ENCODE measurements at places on chromosomes 16 and 17. TPM values are rescaled to one million over a fixed set of nuclear protein-coding genes. Genes with fewer than 3 reads are reported as not detected.

- H3K36me3 ChIP-seq, result no peaks in the 10 kb centered on the region
- peak overlapping the region; percentile 41 for H3K27ac ChIP-seq
- no peak overlapping the region for H3K4me3 ChIP-seq
- H3K27me3 ChIP-seq, result no peaks in the 10 kb centered on the region
Observed at GRCh38 chr16:82954224-82954929, 327.6 kb downstream of the CDH13 start.

GRCh38 chr16:85624646-85625045 lies 11.5 kb downstream of the GSE1 start:
- no peak for DNase-seq
- H3K27ac ChIP-seq, result no peak overlapping the region
- peaks cover 5% of the 10 kb centered on the region for H3K36me3 ChIP-seq
- no peaks in the 10 kb centered on the region for H3K27me3 ChIP-seq
- H3K4me3 ChIP-seq, result no peak overlapping the region

DNA sequence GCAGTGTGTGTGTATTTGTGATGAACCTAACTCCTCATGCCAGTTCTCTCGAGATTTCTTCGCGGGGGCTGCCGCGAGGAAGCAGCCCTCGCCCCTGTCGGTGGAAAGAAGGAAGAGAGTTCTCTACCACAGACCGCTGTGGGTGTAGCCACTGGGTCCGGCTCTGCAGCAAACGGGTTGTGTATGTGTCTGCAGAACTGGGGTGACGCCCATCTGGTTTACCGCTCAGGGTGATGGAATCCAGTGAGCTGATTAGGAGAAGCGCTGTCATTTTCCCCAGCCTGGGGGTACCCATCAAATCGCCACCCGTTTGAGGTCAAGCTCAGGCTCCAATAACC lies 7.7 kb downstream of the CORO6 start:
- H3K27ac ChIP-seq, result no peak overlapping the region
- DNase-seq, result no peak
- H3K4me1 ChIP-seq, result peaks cover 15% of the 10 kb centered on the region
- H3K36me3 ChIP-seq, result no peaks in the 10 kb centered on the region
- H3K4me3 ChIP-seq, result peak overlapping the region; percentile 62

The KRTAP4-3 gene
- not detected for total RNA-seq

The RMI2 gene
- not detected for total RNA-seq

DNA sequence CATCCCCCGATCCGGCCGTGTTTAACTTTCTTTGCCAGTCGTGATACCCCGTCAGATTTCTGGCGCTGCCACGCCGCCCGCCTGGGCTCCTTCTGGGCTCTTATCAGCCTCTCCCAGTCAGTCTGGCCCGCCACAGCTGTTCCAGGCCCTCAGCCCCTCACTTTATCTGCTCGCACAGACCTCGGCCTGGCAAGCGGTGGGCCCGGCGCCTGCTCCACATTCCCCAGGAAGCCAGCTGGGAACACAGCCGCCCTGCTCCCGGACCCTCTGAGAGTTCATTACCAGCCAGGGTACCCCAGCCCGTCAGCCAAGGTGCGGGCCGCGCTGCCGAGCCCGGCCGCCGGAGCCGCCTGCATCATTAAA lies 157.5 kb downstream of the ZNF423 start:
- peaks cover 7% of the 10 kb centered on the region for H3K4me1 ChIP-seq
- H3K36me3 ChIP-seq, result no peaks in the 10 kb centered on the region
- H3K27me3 ChIP-seq, result no peaks in the 10 kb centered on the region
- DNase-seq, result no peak
- H3K27ac ChIP-seq, result peak overlapping the region; percentile 88
- peak overlapping the region; percentile 28 for H3K4me3 ChIP-seq

The RNU2-1 gene
- not detected for total RNA-seq

GRCh38 chr16:48949636-48950035 lies 332.0 kb downstream of the CBLN1 start:
- H3K27ac ChIP-seq, result no peak overlapping the region
- no peaks in the 10 kb centered on the region for H3K4me1 ChIP-seq
- no peak for DNase-seq
- H3K27me3 ChIP-seq, result no peaks in the 10 kb centered on the region
- H3K36me3 ChIP-seq, result no peaks in the 10 kb centered on the region

DNA sequence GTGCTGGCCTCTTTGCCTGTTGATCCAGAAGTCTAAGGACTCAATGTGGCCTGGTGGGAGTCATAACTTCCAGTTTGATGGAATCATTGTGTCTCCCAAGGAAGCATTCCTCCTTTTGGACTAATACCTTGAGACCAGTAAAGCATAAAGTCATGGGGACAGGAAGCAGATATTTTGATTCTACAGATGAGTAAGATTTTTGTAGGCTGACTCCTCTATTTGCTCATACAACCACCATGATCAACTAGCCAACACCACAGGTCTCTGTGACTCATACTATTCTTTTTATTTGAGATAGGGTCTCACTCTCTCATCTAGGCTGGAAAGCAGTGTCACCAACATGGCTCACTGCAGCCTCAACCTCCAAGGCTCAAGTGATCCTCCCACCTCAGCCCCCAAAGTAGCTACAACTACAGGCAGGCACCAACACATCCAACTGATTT lies 6.2 kb downstream of the MT2A start:
- H3K27ac ChIP-seq, result no peak overlapping the region
- no peak overlapping the region for H3K4me3 ChIP-seq
- H3K36me3 ChIP-seq, result no peaks in the 10 kb centered on the region
- peaks cover 7% of the 10 kb centered on the region for H3K4me1 ChIP-seq
- H3K27me3 ChIP-seq, result no peaks in the 10 kb centered on the region

- H3K4me1 ChIP-seq, result peaks cover 10% of the 10 kb centered on the region
- H3K27ac ChIP-seq, result peak within 1 kb of the TSS; percentile 4
Observed at GRCh38 chr16:31202414-31203375, at the start of gene PYCARD. Gene PYCARD (minus strand): TSS chr16:31202760. CDS start chr16:31202690, 70 bp downstream.

GRCh38 chr17:39141915-39142664 lies 9.3 kb downstream of the PLXDC1 start:
- H3K4me1 ChIP-seq, result no peaks in the 10 kb centered on the region
- H3K4me3 ChIP-seq, result no peak overlapping the region
- H3K36me3 ChIP-seq, result no peaks in the 10 kb centered on the region

The PRKCB gene
- 1.2 TPM for total RNA-seq

GRCh38 chr17:510226-510917 lies 157.8 kb upstream of the RPH3AL start:
- DNase-seq, result no peak
- no peaks in the 10 kb centered on the region for H3K4me1 ChIP-seq
- H3K36me3 ChIP-seq, result no peaks in the 10 kb centered on the region
- no peak overlapping the region for H3K4me3 ChIP-seq
- no peaks in the 10 kb centered on the region for H3K27me3 ChIP-seq
- no peak overlapping the region for H3K27ac ChIP-seq

DNA sequence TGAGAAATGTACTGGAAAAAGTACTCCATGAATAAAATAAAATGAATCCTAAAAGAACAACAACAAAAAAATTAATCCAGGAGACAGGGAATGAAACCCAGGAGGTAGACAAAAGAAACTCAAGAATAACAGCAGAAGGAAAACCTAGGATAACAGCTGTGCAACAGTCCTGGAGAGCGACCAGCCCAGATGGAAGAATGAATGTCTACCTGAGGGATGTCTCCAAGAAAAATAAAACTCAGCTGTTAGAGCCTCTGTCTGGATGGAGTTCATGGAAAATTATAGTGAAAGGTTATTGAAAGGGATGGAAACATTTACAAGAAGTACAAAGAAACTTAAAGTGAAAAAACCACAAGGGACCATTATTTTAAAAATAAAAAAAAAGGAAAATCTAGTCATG lies 135.8 kb upstream of the CA10 start:
- no peak overlapping the region for H3K4me3 ChIP-seq
- no peaks in the 10 kb centered on the region for H3K4me1 ChIP-seq
- no peak overlapping the region for H3K27ac ChIP-seq
- H3K36me3 ChIP-seq, result no peaks in the 10 kb centered on the region

The LPO gene
- not detected for total RNA-seq

DNA sequence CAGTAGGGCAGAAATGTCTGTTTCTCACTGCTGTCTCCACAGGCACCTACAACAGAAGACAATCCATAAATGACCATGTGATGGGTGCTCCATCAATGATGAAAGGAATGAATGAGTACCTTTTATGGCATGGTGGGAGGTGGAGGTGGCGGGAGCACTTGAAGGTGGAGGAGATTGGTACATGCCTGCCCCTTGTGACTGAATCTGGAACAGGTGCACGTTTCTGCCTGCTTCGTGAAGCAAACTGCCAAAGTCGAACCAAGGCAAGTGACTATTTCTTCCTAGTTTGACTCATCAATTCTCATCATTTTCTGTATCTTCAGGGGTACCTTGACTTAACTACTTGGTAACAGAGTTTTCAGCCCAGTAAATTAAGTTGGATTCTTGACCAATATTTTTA lies 25.4 kb downstream of the CDRT15 start:
- DNase-seq, result no peak
- no peaks in the 10 kb centered on the region for H3K4me1 ChIP-seq
- no peak overlapping the region for H3K27ac ChIP-seq
- no peak overlapping the region for H3K4me3 ChIP-seq
- peaks cover 16% of the 10 kb centered on the region for H3K36me3 ChIP-seq
- no peaks in the 10 kb centered on the region for H3K27me3 ChIP-seq

DNA sequence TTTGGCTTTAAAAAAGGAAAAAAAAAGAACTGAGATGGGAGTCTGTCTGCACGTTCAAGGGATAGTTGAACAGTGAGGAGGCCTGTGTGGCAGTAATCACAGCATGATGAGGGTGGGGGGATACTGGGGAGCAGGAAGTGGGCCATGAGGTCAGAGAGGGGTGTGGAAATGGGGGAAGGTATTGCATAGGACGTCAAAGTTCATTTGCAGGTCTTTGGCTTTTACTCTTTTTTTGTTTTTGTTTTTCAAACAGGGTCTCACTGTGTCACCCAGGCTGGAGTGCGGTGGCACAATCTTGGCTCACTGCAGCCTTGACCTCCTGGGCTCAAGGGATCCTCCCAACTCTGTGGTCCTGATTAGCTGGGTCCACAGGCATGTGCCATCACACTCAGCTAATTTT lies 19.0 kb downstream of the WWP2 start:
- no peak for DNase-seq
- no peak overlapping the region for H3K4me3 ChIP-seq
- H3K36me3 ChIP-seq, result peaks cover 5% of the 10 kb centered on the region
- no peak overlapping the region for H3K27ac ChIP-seq
- no peaks in the 10 kb centered on the region for H3K27me3 ChIP-seq
- no peaks in the 10 kb centered on the region for H3K4me1 ChIP-seq

DNA sequence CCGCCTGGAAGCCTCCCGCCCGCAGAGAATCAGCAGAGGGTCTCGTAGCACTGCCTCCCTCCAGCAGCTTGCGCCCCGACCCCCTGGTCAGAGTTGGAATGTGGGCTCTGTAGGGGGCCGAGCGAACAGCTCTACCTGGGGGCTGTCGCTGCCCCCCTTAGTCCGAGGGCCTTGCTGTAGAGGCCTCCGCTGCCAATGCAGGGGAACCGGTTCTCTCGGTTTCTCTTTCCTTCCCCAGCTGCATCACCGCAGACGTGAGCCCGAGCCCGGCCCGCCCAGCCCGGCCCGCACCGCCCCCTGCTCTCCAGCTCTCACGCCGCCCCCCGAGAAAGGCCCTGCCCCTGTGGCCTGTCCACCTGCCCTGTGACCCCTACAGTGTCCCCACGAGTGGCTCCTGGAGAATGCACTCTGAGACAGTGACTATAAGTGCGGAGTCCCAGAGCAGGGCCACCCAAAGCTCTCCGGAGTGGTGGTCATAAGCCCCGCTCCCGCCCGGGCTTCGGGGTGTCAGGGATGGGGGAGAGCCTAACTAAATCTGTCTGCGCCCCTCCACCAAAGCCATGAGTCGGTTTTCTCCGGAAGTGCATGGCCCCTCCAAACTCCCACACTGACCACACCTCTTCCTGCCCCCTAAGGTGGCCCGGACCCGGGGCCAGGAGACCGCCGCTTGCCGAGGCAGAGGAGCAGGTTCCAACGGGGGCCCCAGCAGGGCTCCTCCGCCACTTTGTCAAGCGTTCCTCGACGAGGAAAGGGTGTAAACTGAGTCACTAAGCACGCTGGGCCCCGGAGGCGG lies 1.7 kb downstream of the ARHGAP27 start:
- H3K27ac ChIP-seq, result no peak overlapping the region
- no peak for DNase-seq
- peaks cover 17% of the 10 kb centered on the region for H3K4me1 ChIP-seq
- H3K27me3 ChIP-seq, result peaks cover 11% of the 10 kb centered on the region

DNA sequence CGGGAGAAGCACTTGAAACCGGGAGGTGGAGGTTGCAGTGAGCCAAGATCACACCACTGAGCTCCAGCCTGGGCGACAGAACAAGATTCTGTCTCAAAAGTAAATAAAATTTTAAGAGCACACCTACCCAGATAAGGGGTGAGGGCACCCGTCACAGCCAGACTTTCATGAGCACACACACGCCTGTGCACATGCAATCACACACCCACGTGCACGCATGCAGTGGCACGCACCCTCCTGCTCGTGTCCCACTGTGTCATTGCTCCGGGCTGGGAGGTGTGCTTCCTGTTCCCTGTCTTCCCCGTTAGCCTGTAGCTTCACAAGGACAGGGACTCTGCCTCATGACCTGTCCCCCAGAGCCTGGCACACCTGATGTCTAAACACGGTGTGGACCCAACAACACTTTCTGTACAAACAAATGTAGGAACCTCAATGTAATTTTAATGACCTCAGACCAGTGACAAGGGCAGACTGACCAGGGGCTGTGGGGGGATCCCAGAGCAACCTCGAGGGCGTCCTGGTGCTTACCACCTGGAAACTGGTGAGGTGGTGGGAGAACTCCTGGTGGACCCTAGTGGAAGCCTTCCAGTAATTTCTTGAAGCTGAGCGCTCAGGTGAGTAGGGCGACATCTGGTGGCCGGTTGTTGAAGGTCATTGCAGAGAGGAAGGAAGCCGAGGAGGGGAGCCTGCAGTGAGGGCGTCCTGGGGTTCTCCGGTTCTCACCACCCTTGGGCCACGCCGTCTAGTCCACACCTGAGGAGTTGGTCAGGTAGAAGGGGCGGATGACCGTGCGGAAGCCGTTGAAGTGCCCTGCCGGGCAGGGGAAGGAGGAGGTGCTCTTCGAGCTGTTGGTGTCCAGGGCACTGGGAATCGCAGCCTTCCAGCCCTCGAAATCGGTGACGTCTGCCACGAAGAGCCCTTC lies 8.6 kb downstream of the LGALS3BP start:
- peaks cover 8% of the 10 kb centered on the region for H3K4me1 ChIP-seq
- H3K36me3 ChIP-seq, result peaks cover 7% of the 10 kb centered on the region
- H3K4me3 ChIP-seq, result no peak overlapping the region
- H3K27me3 ChIP-seq, result no peaks in the 10 kb centered on the region

- no peaks in the 10 kb centered on the region for H3K27me3 ChIP-seq
- H3K27ac ChIP-seq, result peak overlapping the region; percentile 87
- H3K36me3 ChIP-seq, result peaks cover 9% of the 10 kb centered on the region
Observed at GRCh38 chr17:31596382-31597323, 205.2 kb downstream of the RAB11FIP4 start.
